WTC11 (cell line): ENCODE measurements at places on chromosomes 3 and 15. TPM values are rescaled to one million over a fixed set of nuclear protein-coding genes. Genes with fewer than 3 reads are reported as not detected.

The MUC20 gene
- 0.34 to 0.77 TPM (median 0.57 TPM) in 3 replicates for total RNA-seq

The TCTA gene
- 10.1 to 11.9 TPM (median 11.5 TPM) in 3 replicates for total RNA-seq

The REC114 gene
- total RNA-seq = not detected in 3 replicates

The PLSCR5 gene
- not detected in 3 replicates for total RNA-seq

The CSTA gene
- total RNA-seq = not detected in 3 replicates

The TRPM1 gene
- 0.32 to 1.2 TPM (median 0.77 TPM) in 3 replicates for total RNA-seq

The KNG1 gene
- 0.13 to 0.44 TPM (median 0.34 TPM) in 3 replicates for total RNA-seq

The PAK6 gene
- total RNA-seq = 8.7 to 11.7 TPM (median 9.6 TPM) in 3 replicates

The RBP2 gene
- total RNA-seq = not detected in 3 replicates

The TRANK1 gene
- 10.5 to 12.2 TPM (median 11.4 TPM) in 3 replicates for total RNA-seq

The TGM5 gene
- not detected in 3 replicates for total RNA-seq

The SLC9C1 gene
- total RNA-seq = 1.4 to 3.5 TPM (median 2.5 TPM) in 3 replicates

The CCR3 gene
- total RNA-seq = not detected in 3 replicates

The ADPRH gene
- total RNA-seq = 3.6 to 4.3 TPM (median 4.1 TPM) in 3 replicates

GRCh38 chr15:87582169-87582568 lies 674.4 kb downstream of the NTRK3 start:
- peak; percentile 12 for DNase-seq

DNA sequence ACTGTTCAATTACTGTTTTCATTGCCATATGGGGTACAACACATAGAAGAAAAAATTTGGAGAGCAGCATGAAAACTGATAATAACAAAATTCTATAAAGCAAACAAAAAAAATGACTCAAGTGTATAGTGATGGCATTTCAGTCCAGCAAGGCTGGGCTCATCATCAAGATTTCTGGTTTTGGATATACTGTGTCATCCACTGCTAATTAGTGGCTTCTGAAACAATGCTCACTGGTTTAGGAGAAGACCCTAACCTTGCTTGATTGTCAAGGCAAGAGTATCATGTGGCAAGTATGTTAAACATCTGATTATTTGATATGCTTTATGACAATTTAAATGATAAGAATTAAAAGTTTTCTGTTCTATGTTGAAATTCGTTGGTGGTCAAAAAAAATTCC lies 96.9 kb downstream of the RFX7 start:
- no peak for DNase-seq

DNA sequence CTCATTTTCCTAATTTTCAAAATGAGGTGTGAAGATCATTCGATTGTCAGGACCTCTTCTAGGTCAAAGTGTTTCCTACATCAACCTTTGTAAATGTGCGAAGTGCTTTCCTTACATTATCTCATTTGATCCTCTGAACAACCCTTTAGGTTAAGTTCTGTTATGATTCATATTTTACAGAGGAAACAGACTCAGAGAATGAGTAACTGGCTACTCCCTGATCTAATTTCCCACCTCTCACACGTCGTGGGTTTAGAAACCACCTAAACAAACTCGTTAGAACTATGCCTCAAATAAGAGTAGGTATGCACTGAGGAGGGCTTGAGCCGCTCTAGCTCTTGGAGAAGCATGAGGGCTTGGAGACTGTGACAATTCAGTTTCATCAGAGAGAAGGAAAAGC lies 148.6 kb downstream of the CD47 start:
- DNase-seq = no peak

DNA sequence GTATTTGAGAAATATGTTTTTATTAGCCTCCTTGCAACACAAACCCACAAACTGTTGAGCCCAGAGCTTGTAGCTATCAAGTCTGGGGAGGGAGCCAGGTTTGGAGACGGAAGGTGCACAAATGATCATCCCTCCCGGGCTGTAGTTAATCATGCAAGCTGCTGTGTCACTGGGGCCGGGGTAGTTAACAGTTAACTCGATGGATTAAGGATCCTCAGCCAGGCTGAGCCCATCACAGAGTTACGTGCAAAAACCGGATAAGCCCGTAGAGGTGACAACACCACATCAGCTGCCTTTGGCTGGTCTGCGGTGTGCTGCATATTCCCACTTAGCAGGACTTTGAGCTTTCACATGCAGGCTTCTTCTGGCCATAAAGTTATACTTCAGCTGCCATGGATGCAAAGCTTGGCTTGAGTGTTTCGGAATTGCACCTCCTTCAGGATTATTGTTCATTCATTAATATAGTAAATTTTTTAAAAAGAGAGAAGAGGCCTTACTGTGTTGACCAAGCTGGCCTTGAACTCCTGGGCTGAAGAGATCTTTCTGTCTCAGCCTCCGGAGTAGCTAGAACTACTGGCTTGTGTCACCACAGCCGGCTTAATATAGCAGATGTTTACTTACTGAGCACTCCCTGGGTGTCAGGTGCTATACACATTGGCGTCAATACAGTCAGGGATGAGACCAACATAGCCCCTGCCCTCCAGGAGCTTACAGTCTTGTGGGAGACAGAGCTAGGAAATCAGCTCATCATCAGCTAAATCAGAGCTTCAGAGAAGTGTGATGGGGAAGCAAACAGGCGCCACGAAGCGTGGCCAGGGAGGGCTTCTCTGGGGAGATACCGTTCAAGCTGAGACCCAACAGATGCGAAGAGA lies 226.8 kb upstream of the BHLHE40 start:
- no peak for DNase-seq

- DNase-seq = no peak
These were observed 404.1 kb upstream of the ATP11B start for GRCh38 chr3:182389071-182389815.

- DNase-seq = no peak
These were observed 85.6 kb upstream of the PHLDB2 start for GRCh38 chr3:111773484-111773883.

DNA sequence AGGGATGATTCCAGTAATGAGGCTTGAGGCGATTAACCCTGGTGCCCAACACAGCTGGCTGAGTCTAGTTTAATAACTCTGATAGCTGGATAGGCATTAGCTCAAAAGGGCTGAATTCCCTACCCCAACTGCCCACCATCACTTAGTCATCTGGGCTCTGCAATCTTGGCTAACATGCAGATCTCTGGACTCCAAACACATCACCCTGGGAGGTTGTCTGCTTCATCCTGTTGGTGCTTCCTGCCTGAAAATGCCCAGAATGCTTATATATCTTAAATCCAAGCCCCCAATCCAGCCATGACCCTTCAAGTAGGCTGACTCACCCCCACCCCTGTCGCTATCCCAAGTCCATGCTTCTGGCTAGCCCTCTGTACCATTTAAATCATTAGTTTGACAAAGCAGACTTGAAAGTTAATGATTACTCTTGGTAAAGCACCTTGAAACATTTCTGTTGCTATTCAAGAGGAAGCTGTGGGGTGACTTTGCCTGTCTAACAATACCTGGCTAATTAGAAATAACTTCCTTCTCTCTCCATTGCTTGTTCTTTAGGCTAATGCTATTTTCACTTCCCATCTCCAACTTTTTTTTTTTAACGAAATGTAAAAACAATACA lies 107.0 kb upstream of the RORA start:
- DNase-seq = no peak

DNA sequence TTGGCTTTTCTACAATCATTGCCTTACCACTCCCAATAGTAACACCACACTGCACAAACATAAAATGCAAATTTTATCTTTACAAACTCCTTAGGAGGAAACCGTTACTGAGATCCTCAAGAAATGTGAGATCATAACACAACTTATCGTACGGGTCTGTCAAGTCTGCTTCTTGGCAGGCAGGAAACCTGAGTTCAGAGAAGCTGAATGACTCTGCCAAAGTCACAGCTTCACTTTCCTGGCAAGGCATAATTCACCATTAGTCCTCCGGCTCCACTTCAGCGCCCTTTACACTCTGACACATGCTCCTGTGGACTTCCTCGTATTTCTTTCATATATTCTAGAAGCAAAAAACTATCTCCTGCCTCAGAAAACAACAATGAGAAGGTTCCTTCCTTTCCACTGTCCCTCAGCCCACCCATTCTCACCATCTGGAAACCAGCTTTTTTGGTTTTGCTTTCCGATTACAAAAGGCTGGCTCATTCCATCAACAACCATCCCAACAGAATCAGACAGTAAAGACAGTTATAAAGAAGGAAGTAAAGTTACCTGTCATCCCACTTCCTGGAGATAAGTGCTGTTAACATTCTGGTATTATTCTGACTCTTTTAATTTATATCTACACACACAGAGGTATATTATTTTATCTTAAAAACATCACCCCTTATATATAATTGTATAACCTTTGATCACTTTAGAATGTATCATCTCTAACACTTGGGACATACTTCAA lies 223.4 kb downstream of the STT3B start:
- DNase-seq = no peak

GRCh38 chr3:124837730-124838186 lies 49.4 kb downstream of the ITGB5 start:
- no peak for DNase-seq

DNA sequence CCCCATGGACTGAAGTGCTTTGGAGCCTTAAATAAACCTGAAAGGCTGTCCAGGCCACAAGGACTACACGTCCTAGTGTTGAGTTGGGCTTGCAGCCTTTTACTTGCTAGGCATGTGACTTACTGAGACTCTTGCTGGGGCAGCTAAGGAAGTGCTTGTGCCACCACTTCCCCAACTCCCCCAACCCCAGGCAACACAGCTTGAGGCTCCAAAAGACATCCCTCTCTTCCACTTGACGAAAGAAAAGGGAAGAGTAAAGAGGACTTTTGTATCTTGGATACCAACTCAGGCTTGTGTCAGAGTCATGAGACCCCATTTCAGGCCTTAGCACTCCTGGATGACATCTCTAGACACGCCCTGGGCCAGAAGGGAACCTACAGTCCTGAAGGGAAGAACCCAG lies 109.8 kb downstream of the XRN1 start:
- DNase-seq = no peak

GRCh38 chr15:40344631-40345120 lies 3.9 kb upstream of the CCDC9B start:
- peak; percentile 78 for DNase-seq

GRCh38 chr3:126267169-126267975 lies 87.0 kb upstream of the ALDH1L1 start:
- peak; percentile 85 for DNase-seq

- no peak for DNase-seq
These were observed 375.6 kb upstream of the TPRG1 start for GRCh38 chr3:188796122-188796631.

DNA sequence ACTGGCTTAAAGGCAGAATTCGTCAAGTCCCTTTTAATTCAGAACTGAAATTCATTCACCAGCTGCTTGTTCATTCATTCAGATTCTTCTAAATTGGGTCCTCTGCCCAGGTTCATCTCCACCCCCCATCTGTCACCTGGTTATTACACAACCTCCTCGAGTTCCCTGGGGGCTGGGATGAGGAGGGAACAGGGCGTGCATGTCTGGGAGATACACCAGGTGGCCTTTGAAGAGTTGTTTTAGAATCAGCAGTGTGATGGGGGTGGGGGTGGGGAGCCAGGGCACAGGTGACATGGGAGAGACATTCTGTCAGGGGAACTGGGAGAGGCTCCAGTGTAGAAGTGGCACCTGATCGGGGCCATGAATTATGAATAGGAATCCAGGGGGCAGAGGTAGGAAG lies 8.2 kb downstream of the SNX33 start:
- DNase-seq = no peak

- DNase-seq = no peak
These were observed 55.2 kb upstream of the CNTN6 start for GRCh38 chr3:1037631-1038030.

GRCh38 chr15:78398076-78398825 lies 39.8 kb upstream of the IREB2 start:
- no peak for DNase-seq

DNA sequence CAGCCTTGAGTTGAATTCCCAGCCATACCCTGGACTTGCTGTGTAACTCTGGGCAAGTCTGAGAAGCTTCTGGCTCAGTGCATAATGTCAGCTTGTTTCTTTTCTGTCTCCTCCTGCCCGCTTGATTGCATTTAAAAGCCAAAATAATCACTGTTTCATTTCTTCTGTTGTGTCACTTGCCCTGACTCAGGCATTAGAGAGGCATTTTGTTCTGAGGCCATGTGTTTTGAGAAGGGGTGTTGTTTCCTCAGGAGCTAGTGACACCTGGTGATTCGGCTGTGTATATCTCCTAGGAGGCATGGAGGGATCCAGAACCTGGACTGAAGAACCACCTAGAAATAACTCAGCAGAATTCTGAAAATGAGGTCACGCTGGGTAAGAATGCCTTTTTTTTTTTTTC lies 16.0 kb downstream of the WDR73 start:
- no peak for DNase-seq

GRCh38 chr15:65612616-65612946 lies 1.6 kb upstream of the INTS14 start:
- DNase-seq = no peak

- DNase-seq = no peak
These were observed 30.0 kb downstream of the STARD5 start for GRCh38 chr15:81293728-81294515.

- peak; percentile 62 for DNase-seq
These were observed 525 bp downstream of the SETD2 start for GRCh38 chr3:47163169-47164006.

- DNase-seq = no peak
These were observed 78.3 kb upstream of the HES1 start for GRCh38 chr3:194057570-194058188.

GRCh38 chr3:48915296-48915695 lies 3.3 kb upstream of the ARIH2 start:
- no peak for DNase-seq

DNA sequence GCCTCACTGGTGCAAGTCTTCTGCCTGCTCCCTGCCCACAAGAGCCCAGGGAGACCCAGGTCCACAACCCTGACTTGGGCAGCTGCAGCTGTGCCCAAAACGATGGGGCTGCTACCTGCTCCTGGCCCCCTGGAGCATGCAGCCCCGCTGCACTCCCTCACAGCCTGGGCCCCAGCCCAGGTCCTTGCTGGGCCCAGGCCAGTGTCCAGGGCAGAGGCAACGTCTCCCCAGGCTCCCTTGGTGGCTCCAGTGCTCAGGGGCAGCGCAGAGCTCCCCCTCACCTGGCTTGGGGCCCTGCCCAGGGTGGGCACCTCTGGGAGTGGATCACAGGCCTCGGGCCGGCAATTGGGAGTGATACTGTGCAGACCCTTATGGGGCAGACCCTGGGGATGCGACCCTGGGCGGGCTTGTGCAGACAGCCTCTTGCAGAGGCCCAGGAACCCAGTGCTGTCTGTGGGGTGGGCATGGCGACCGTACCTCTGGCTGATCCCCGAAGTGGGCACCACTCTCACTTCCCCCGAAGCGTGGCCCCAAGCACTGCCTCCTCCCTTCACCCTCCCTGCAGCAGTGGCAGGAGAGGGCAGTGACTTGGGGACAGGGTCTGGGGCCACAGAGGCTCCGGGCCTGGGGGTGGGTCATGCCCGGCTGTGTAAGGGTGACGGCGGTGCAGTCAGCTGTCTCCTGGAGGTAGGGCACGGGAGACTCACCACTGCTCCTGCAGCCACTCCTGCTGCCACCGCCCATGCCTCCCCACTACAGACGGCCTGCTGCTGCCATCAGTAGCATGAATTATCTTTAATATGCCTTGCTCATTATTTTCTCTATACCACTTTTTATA lies 255.9 kb downstream of the DOCK3 start:
- DNase-seq = no peak

- DNase-seq = peak; percentile 95
These were observed 50.3 kb downstream of the LHFPL4 start for GRCh38 chr3:9503283-9503682.

DNA sequence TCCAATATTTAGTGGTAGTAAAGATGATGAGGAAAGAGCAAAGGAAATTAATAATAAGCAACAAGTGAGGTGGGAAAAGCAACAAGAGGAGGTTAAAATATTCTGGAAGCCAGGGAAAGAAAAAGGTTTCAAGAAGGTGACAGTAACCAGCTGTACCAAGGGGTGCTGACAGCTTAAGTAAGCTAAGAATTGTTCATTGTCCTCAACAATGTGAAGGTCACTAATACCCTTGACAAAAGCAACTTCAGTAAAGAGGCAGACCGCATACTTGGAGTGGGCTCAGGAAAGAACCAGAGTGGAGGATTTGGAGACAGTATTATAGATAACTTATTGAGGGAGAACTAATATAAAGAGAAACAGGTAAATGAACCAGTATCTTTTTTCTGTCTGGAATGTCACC lies 116.2 kb downstream of the GBE1 start:
- no peak for DNase-seq
